ENCODE measurements at places on chromosomes 2 and 18.

GRCh38 chr2:180716186-180717180 is 263.9 kb upstream of the UBE2E3 start:
- DNase-seq = no peak

DNA sequence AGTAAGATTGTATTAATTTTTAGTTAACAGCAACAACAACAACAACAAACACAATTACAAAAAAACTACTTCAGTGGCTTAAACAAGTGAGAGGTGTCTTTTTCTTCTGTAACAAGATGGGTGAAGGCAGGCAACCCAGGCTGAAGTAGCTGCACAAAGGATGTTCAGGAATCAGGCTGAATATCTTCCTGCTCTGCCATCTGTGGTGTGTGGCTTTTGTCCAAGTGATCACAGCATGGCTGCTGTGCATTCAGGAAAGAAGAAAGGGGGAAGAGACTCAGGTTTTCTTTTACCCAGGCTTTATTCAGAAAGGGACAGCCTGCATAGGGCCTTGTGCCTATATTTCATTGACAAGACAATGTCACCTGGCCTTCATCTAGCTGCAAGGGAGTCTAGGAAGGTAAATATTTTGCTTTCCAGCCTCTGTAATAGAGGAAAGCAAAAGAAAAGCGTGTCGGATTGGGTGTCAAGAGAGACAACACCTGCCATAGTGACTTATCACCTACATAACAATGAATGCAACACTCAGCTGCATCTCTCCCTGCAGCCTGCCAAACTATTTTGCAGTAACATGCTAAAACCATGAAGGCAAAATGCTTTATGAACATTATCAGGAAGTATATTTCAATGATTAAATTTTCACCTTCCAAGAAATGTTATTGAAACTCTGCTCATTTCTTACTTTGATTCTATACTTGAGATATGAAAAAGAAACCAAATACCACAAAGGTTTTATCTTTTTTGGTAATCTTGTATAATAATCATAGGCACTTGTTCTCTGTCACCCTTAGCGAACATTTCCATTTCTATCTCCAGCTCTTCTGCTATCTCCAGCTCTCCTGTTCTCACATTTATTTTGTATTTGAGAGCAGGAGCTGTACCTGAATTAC is 14.6 kb downstream of the G6PC2 start:
- DNase-seq = no peak

DNA sequence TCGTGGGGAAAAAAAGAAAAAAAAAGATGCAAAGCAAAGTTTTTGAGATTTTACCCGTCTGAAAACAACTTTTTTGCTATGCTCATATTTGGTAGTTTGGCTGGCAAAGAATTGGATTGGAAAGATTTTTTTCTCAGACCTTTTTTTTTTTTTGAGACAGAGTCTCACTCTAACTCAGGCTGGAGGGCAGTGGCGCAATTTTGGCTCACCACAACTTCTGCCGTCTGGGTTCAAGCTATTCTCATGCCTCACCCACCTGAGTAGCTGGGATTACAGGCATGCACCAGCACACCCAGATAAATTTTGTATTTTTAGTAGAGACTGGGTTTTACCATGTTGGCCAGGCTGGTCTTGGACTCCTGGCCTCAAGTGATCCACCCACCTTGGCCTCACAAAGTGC is 56.3 kb upstream of the TANC1 start:
- no peak for DNase-seq

DNA sequence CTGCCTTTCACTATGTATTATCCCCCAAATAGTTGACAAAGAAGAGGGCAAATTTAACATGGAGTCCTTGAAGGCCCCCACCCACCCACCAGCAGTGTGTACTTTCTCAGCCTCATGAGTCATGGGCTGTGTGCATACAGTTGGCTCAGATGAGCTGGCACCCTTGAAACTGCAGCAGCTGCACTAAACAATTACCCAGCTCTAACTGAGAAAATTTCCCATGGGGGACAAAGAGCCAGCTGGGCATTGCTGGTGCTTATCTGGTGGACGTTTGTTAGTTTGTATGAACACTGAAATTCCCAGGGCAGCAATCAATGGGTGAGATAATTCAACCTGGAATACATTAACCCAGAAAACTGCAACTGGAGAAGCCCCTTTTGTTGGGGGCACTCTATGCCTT is 131.7 kb downstream of the GCA start:
- DNase-seq = no peak

- DNase-seq = no peak
Measured at GRCh38 chr2:27920148-27920885, 29.8 kb downstream of the BABAM2 start.

DNA sequence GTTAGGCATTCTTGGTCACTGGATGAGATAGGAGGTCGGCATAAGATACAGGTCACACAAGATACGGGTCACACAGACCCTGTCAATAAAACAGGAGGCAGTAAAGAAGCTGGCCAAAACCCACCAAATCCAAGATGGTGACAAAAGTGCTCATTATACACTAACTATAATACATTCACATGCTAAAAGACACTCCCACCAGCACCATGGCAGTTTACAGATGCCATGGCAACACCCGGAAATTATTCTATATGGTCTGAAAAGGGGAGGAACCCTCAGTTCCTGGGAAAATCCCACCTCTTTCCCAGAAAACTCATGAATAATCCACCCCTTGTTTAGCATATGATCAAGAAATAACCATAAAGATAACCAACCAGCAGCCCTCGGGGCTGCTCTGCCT is 56.0 kb upstream of the PTPRM start:
- no peak for DNase-seq

GRCh38 chr2:133806564-133806963 is 238.3 kb upstream of the NCKAP5 start:
- DNase-seq = no peak

- no peak for DNase-seq
Measured at GRCh38 chr2:143960177-143960576, 559.7 kb downstream of the ZEB2 start.

DNA sequence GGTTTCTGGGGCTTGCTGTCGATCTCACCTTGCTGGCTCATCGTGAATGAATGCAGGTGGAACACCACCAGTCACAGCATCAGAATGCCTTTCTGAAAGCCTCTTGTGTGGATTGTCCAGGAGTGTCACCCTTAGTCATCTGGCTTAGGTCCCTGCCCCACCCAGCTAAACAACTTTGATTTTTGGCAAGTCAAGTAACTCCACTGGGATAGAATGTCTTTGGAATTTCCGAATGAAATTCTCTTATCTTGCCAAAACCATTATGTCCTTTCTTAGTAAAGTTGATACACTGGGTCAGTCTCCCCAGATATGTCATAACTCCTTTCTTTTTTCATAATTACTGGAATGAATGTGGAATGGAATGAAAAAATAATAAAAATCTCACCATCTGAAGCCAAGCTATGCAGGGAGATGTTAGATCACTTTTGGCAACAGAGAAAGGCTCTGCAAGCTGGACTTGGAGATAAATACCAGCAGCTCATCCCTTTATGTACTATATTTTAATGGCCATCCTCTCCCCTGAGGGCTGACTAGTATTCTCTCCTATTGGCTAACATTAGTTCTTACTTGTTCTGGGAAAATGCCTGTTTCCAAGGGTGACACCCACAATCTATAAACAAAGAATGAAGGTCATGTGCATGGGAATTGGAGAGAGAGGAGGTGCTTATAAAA is 35.4 kb downstream of the INSIG2 start:
- DNase-seq = peak; percentile 86

DNA sequence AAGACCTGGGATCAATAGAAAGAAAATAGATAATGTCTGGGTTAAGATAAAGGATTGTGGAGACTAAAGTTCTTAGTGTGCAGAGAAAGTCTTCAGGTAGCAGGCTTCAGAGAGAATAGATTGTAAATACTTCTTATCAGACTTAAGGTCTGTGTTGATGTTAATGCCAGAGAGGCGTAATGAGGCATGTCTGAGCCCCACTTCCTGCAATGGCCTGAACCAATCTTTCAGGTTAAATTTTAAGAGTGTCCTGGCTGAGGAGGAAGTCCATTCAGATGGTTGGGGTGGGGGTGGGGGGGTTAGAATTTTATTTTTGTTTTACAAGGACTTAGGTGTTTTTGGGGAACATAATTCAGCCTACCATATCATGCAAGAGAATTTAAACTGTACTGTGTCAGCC is 129.5 kb downstream of the EVA1A start:
- DNase-seq = no peak

- DNase-seq = no peak
Measured at GRCh38 chr2:165369131-165369897, 100.2 kb upstream of the CSRNP3 start.

GRCh38 chr2:72035518-72036172 is 112.0 kb downstream of the CYP26B1 start:
- peak; percentile 17 for DNase-seq

DNA sequence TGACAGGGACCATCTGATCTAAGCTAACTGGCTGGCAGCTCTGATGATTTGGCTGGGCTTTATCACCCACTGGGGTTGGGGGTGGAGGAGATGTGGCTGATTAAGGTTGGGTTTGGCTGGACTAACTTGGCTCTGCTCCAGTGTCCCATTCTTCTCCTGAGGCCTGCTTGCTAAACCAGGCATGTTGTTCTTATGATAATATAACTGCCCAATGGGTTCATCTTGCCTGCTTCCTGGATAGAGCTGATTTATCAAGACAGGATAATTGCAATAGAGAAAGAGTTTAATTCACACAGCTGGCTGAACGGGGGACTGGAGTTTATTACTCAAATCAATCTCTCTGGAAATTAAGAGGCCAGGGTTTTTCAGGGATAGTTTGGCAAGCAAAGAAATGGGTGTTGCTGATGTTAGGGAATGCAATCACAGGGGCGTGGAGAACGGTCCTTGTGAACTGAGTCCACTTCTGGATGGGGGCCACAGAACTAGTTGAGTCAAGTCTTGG is 150.4 kb downstream of the PTH2R start:
- DNase-seq = no peak

DNA sequence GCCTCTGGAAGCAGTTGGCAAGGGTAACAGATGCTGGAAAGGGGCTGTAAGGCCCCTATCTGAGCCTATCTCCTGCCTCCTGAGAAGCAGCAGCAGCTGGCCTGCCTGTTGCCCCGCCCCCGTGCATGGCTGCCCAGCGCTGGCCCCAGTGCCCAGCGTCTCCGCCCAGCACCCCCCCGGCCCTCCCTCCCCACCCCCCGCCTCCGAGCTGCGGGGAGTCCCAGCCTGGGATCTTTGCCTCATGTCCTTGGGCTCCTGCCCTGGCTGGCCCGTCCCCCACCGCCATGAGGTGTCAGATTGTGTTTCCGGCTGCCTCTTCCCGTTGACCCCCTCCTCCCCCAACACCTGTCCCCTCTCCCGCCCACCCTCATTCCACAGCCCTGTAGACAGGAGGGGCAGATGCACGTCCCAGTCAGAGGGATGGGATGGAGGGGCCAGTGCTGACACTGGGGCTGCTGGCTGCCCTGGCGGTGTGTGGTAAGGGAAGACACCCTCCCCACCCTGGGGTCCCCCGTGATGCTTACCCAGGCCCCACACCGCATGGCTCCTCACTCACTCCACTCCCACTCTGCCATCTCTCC is at the start of gene CHRND:
CHRND (plus strand) TSS at position 370 of the 581 bp plus-strand sequence; CDS start at position 426, 56 bp downstream.
- peak; percentile 62 for DNase-seq

DNA sequence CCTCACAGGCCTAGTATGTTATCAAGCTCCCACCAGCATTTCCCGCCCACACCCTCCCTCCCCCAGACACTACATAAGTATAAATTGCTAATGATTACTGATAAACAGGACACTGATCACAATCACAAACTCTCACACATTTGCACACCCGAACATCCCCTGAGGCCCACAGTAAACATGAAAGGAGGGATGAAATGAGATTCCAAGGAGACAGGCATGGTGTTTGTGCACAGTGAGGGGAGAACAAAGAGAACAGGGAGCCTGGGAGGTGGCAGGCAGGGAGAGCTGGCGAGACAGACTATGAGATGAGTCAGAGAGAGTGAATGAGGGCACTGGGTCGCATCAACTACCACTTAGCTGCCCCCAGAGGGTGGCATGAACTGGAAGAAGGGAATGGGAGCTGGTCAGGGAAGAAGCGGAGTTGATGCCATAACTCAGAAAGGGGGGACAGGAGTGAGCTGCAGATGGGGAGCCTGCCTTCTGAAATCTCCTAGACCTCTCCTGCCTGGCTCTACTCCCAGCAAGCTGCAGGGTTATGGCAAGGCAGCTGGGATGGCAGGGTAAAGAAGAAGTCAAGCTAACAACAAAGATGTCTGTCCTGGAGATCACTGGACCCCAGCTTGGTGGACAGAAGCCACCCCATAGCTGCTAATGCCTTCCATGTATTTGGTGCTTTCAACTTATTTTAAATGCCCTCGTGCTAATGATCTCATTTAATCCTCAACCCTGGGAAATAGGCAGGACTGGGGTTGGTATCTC is 5.1 kb downstream of the KIF3C start:
- no peak for DNase-seq

- DNase-seq = no peak
Measured at GRCh38 chr2:170736628-170737027, 21.5 kb downstream of the SP5 start.

- DNase-seq = no peak
Measured at GRCh38 chr2:158963071-158963470, 5.4 kb upstream of the TANC1 start.

- no peak for DNase-seq
Measured at GRCh38 chr18:3875376-3875775, 425.4 kb downstream of the TGIF1 start.

DNA sequence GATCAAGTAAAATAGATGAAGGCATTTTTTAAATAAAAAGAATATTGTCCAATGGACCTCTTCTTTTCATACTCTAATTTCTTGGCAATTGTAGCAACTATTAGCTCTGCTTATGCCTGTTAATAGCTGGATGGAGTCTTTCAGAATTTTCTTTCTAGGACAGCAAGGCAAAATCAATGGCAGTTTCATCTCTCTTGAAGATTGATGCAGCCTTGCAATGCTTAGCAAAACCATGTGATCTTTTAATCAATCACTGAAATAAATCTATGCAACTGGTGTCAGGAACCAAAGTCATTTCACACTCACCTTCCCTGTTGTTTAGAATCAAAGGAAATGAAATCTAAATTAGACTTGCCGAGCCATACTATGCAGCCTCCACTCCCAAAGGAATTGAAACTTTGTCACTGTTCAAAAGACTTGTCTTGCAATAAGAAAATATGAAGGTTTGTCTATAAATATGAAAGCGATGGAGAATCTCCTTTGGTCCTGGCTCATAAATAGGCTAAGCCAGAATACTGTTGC is 16.2 kb downstream of the RPRM start:
- DNase-seq = no peak

- no peak for DNase-seq
Measured at GRCh38 chr2:182921234-182921633, 54.8 kb upstream of the FRZB start.

GRCh38 chr2:30217644-30218337 is 13.5 kb upstream of the LBH start:
- DNase-seq = no peak

DNA sequence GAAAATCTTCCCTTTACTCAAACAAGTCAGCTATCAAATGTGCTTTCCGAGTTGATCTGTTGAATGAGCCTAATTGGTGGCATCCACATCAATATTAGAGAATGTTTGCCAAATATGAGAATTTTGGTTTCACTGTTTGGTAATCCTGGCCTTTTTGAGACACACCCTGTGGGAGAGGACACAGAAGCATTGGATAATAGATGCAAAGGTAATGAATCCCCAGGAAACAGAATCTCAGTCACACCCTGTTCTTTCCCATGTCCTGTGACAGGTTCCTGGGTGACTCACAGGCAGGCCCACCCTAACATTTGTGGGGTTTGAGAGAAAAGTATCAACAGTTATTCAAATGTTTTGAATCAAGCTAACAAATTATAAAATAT is 99.8 kb upstream of the PELI1 start:
- no peak for DNase-seq
